ENCODE measurements at places on chromosomes 2 and 18. TPM values are rescaled to one million over a fixed set of nuclear protein-coding genes. Genes with fewer than 3 reads are reported as not detected.
A peak's percentile ranks its signal among the peaks of the same experiment; 100 is the strongest.

- DNase-seq = no peak
These were observed 28.0 kb downstream of the SRSF7 start for GRCh38 chr2:38723173-38723572.

Gene CDK15
- not detected for total RNA-seq

DNA sequence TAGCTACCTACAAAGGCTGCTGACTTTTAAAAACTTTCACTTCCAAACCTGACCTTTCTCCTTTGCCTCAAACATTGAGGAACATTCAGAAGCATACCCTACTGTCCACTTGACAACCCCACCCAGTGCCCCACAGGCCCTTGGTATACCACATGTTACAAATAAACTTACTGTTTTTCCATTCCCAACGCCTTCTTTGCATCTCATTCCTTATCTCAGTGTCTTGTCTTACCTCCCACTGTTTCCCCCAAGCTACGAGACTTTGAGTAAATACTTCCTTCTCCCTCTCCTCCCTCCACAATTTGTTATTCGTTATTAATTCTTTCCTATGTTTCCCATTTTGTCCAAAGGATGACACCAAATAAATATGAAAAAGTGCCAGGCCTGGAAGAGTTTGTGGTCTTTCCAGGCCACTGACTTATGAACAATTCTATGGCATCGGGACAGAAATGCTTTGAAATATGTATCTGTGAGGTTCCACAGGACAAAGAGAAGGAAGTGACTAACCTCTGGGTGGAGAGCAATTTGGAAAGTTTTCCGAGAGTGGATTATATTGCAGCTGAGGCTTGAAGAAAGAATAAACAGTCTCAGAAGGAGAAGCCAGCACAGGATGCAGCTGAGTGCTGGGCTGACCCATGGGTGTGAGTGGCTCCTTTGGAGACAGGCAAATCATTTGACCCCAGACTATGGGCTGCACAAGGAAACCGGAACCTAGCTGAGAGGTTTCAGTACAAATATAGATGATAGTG, 409.0 kb downstream of the LPIN1 start:
- peak; percentile 97 for DNase-seq

Gene RND3
- total RNA-seq = 132 TPM

GRCh38 chr2:128444121-128444771, 125.6 kb upstream of the HS6ST1 start:
- DNase-seq = no peak

- no peak for DNase-seq
These were observed 511.9 kb upstream of the TNP1 start for GRCh38 chr2:217371781-217372213.

GRCh38 chr18:42201137-42201536, 246.1 kb downstream of the PIK3C3 start:
- DNase-seq = no peak

GRCh38 chr2:29742656-29743055, 178.7 kb downstream of the ALK start:
- DNase-seq = no peak

GRCh38 chr2:160432633-160433032, 61.0 kb downstream of the RBMS1 start:
- DNase-seq = peak; percentile 84

Gene IL1A
- 0.99 TPM for total RNA-seq

DNA sequence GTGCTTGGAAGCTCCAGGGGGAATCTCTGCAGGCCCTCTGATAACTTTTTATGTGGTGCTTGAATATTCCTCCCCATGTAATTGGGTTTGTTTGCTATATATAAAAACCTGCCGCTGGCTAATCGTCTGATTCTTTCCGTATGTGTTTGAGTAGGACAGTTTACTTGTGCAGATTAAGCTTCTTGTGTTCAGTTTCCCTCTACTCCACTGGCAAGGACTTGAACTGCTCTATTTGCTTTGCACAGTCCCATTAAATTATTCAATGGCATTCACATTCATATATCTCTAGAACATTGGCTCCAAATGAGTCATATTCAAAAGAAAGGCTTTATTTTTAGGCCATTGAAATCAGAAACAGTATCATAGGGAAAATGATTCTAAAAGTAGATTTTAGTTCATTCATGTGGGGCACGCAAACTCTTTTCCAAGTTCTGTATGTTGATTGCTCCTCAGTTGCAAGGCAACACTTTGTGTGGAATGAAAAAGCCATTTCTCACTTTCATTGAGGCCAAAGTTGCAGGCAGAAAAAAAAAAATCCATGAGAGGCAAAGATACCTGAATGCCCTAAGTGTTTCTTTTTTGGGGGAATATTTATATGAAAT, 1682.3 kb upstream of the PIK3C3 start:
- no peak for DNase-seq

GRCh38 chr2:240502059-240502429, 55.7 kb downstream of the ANKMY1 start:
- no peak for DNase-seq

DNA sequence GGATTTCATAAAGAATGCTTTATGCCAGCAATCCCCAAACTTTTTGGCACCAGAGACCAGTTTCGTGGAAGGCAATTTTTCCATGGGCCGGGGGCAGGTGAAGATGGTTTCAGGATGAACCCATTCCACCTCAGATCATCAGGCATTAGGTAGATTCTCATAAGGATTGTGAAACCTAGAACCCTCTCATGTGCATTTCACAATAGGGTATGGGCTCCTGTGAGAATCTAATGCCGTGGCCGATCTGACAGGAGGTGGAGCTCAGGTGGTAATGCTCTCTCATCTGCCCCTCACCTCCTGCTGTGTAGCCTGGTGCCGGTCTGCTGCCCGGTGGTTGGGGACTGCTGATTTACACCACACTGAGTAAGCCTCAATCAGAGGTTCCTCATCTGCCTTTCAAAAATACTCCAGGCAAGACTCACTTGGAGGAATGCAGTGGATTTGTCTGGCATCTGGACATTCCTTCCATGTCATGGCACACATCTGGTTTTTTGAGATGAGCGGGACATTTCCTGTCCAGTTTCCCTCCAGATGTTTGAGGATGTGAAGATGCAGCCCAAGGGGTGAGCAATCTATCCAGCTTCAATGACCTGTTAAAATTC, 185.8 kb downstream of the VAPA start:
- DNase-seq = no peak

Gene MOGAT1
- not detected for total RNA-seq

DNA sequence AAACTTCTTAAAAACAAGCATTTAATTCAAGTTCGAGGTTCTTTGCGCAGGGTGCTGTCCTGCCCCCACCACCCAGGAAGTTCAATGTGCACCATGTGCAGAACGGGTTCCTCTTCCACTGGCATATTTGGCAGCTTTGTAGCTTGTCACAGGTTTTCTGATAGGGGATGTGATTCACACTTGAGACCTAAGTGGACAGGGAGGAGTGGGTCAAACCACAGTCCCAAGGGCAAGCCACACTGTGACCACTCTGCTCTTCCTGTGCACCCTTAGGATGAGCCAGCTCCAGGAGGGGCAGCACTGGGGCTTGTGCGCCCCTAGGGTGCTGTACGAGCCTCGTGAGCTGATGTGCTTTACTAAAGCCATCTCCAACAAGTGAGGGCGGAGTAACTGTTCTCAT, 82.5 kb downstream of the TGFA start:
- no peak for DNase-seq

Gene RAMP1
- total RNA-seq = not detected

Gene ANKRD30B
- not detected for total RNA-seq

- no peak for DNase-seq
These were observed 68.8 kb downstream of the LTBP1 start for GRCh38 chr2:33015421-33016142.

- no peak for DNase-seq
These were observed 445.6 kb upstream of the CELF4 start for GRCh38 chr18:38010971-38011857.

Gene PCARE
- not detected for total RNA-seq

Gene VSNL1
- not detected for total RNA-seq

DNA sequence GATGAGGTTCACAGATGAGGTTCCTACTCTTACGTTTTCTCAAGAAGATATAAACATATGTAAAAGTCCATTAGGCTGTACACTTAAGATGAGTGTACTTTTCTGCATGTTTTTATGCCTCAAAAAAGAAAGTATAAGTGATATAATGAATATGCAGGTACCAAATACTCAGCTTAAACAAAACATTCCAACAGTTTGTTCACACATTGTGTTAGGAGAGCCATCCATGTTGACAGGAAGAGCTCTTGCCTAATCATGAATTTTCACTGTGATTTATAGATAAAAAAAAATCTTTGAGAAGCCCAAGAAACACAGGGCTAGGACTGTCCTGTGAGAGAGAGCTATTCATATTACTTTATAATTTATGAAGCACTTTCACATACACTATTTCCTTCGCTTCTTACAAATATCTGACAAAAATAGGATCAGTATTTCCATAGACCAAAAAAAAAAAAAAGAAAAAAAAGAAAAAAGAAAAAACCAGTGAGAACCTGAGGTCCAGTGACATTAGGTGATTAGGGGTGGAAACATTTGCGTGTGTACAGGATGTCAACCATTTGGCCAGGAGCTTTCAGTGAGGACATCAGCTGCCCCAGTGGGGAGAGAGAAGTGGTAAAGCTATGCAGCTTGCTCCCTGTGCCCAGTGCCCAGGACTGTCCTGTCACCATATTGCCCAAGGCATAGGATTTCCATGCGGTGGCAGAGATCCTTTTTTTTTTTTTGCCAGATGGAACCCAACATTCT, 38.7 kb downstream of the BUB1 start:
- peak; percentile 14 for DNase-seq

- DNase-seq = no peak
These were observed 348.6 kb upstream of the ID2 start for GRCh38 chr2:8333177-8333831.

DNA sequence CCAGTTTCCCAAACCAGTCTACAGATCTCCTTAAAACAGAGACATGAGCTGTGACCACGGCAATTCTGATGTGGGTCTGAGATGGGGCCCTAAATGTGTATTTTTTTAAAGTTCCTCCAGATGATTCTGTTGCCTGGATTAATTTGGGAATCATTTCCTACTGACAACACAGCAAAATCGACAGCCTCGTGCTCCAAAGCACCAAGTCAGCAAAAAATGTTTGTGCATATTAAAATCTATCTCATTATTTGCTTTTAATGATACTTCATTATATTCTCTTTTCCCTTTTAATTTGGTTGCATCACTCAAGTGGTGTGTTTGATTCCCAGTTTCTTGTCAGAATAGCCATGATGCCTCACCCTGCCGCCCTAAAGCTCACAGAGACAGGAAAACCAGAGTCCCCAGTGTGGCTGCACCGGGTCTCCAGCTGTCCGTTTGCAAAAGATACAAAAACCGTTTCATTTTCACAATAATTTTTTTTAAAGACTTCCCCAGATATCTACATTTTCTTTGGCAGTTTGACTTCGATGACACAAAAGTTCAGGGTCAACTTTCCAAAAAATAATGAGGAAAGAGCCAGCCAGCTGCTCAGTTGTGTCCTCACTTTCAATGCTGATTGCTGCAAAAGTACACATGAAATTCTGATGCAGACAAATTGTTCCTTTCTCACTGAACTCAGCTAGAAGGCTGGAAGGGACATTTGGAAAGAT, 443.2 kb upstream of the ID2 start:
- no peak for DNase-seq

DNA sequence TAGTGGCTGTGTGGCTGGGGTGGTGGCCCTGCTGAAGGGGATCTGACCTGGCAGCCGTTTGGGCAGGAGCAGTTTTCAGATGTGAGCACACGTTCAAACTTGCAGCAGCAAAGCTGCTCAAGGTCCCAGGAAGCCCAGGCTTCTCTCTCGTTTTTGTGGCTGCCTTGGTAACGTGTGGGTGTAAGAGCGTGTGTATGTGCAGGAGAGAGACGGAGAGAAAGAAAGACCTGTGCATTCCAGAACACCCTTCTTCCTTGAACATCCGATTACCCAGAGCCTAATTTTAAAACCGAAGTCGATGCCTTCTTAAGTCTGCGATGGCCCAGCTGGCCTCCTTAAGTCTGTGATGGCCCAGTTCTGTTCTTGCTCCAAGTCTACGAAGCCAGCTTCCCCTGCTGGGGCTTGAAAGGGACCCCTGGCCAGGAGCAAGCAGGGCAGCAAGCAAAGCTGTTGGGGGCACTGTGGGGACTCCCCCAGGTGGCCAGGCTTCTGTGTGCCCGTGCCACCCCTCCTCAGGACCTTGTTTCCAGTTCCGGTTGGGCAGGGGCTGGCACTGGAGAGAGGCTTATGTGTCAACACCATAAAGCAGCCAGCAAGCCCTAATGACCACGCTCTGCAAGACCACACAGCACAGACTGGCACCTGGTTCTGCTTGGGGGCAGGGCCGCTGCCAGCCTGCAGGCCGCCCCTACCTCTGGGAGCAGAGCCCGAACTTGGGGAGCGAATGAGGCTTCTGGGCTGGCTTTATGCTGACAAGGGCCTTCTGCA, 55.8 kb upstream of the ALPP start:
- DNase-seq = no peak

Gene CFLAR
- total RNA-seq = 260 TPM

Gene CGREF1
- total RNA-seq = 4.0 TPM

GRCh38 chr2:4597400-4597799, 894.0 kb downstream of the DCDC2C start:
- DNase-seq = no peak

Gene GKN2
- not detected for total RNA-seq

Gene PLB1
- 0.80 TPM for total RNA-seq

- peak; percentile 43 for DNase-seq
These were observed 28.7 kb downstream of the MGAT4A start for GRCh38 chr2:98702127-98702802.

DNA sequence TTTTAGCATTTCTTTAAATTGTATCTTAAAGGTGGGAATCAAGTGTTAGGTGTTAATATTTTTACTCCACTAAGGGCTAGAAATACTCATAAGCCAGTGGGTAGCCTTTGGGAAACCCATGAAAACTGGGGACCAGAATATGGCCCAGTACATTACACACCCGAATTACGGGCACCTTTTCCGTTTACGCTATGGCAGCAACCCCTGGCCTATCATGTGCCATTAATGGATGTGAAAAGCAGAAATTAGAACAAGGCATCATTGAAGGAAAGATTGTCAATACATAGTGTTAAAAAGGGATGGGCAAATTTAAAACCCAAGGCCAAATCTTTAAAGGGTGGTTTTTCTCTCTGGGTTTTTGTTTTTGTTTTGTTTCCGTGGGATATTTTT, 781 bp downstream of the FARP2 start:
- no peak for DNase-seq

Gene ALPI
- not detected for total RNA-seq

DNA sequence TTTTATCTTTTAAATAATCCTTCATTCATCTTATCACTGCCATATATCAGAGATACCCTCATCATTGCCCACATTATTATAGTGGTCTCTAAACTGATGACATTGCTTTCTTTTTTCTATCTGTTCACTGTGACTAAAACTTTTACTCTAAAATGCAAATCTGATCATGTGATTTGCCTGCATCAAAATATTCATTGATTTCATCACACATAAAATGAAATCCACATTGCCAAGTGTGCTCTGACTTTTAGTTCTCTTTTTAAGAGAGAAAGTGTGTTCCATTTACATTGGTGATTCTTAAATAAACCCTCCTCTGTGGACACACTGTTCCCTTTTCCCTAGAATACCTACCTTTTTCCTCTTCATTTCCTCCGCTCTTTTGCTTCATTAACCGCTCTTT, 7.5 kb downstream of the REL start:
- no peak for DNase-seq

All from endothelial cell of umbilical vein (primary cell).